ENCODE measurements at places on chromosomes 16 and 17. TPM values are rescaled to one million over a fixed set of nuclear protein-coding genes. Genes with fewer than 3 reads are reported as not detected.

HOXB9 gene
- total RNA-seq: 8.2 TPM

C1QTNF1 gene
- 3.8 TPM for total RNA-seq

SLC5A10 gene
- not detected for total RNA-seq

SLC12A3 gene
- total RNA-seq: not detected

ZG16B gene
- not detected for total RNA-seq

CDH1 gene
- 0.06 TPM for total RNA-seq

MT1F gene
- total RNA-seq: 26.9 TPM

Data from A673 (cell line).